ENCODE measurements at places on chromosomes 4 and X. TPM values are rescaled to one million over a fixed set of nuclear protein-coding genes. Genes with fewer than 3 reads are reported as not detected.

- no peak for DNase-seq
These were observed 58.2 kb upstream of the FAM9C start for GRCh38 chrX:13102636-13103035.

GRCh38 chr4:4869731-4870571 is 10.5 kb downstream of the MSX1 start:
- DNase-seq, result no peak

GSX2 gene
- not detected for total RNA-seq

DNA sequence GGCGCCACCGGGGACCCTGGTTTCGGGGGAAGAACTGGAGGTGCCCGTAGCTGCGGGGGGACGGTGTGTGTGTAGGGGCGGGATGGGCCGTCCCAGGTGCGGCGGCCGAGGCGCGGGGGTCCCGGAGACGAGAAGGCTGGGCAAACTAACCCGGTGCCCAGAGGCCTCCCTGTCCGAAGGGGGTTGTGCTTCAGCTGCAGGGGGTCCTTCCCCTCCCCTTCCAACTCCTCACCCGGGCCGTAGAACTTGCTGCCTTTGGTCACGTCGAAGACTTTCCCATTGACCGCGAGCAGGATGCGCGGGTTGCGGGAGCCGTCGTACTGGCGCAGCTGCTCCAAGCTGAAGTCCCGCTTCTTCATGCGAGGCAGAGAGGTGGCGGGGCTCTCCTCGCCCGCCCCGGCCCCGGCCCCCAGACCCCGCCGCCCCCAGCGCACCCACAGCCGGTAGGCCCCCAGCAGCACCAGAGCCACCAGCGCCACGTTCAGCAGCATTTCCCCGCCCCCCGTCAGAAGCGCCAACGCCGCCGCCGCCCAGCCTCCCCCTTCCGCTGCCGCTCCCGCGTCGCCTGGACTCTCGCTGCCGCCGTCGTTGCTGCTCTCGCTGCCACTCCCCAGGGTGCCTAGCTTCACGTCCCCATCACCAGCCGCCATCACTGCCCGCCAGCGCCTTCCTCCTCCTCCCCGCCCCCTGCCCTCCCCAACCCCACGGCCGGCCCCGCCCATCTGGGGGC is at the start of gene PGRMC2:
TSS of gene PGRMC2 (minus strand) at position 673 of the 730 bp plus-strand sequence. CDS start at position 650, 23 bp downstream.
- peak; percentile 28 for DNase-seq

GRCh38 chr4:33649471-33649870 is 2594.8 kb downstream of the ARAP2 start:
- DNase-seq, result no peak

DNA sequence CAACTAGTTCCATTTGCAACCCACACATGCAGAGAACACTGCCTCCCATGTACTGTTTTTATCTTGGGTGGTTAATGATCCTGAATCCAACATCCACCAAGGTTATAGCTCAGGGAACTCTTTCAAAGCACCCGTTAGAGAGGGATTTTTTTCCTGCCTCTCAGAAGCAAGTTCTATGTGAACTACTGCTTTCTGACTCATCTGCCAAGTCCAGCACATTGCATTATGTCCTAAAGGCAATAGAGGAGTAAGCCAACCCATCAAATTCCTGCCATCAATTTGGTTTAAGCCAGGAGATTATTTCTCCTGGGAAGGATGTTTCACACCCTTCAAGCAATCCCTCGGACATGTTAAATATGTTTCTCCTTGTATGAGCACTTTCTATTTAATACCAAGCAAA is 334.5 kb downstream of the GASK1B start:
- no peak for DNase-seq

SMIM20 gene
- 33.6 TPM for total RNA-seq

- no peak for DNase-seq
These were observed 112.9 kb downstream of the PTPN13 start for GRCh38 chr4:86706923-86707597.

PDZD4 gene
- 1.7 TPM for total RNA-seq

DNA sequence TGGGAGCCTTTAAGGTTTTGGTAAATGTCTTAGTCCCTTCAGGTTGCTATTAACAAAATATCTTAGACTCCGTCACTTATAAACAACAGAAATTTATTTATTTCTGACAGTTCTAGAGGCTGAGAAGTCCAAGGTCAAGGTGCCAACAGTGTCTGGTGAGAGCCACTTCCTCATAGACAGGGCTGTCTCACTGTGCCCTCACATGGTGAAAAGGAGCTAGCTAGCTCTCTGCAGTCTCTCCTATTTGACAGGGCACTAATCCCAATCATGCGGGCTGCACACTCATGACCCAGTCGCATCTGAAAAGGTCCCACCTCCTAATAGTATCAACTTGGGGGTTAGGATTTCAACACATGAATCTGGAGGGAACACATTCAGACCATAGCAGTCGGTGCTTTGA is 63.4 kb upstream of the KLF3 start:
- DNase-seq, result no peak

DNA sequence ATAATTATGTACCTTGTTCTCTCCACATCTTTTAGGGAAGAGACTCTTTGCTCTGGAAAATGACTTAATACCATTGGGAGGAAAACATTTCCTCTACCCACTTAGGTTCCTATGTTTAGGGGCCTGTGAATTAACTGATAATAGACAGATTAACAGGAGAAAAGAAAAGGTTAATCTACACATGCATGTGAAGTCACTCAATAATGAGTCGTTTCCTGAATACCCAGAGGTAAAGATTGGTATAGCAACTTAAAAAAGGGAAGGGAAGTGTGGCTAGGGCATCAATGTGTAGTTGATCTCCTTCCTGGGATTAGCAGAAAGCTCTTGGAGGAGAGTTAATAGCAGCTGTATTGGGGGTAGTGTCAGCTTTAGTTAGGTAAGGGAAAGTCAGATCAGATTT is 419.5 kb upstream of the ATOH1 start:
- DNase-seq, result no peak

DNA sequence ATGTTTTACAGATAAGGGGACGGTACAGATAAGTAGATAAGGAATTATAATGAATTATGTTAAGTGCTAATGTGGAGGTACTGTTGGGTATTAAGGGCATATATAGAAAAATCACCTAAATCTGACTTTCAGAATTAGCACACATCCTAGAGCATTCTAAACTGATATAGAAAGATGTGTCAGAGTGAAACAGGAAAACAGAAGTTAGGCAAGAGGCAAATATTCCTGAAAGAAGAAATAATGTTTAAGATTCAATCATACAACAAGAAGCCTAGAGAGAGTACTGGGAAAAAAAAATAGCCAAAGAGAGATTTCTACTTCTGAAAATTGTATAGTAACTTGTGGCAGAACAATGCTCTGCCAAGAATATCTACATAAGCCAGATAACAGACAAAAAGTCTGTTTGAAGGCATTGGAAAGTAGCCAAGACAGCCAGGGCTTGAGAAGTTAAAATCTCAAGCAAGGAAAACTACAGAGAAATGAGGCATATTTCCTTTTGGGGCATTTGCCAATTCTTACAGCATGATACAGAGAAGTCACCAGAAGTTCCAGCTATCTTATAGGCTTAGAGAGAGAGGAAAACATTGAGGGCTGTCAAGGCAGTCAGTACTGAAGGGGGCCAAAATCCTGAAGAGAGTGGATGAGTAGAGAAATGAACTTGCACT is 646.0 kb downstream of the RPA4 start:
- no peak for DNase-seq

- DNase-seq, result no peak
These were observed 25.4 kb downstream of the SOWAHB start for GRCh38 chr4:76872556-76872955.

GRCh38 chrX:4741024-4741423 is 1027.6 kb upstream of the PRKX start:
- DNase-seq, result no peak

- no peak for DNase-seq
These were observed 225.3 kb downstream of the MAGEB17 start for GRCh38 chrX:16392597-16392996.

RTL9 gene
- total RNA-seq, result 0.11 TPM

Measured in LHCN-M2 (cell line).